ENCODE measurements at places on chromosomes 2 and 18.
A peak's percentile ranks its signal among the peaks of the same experiment; 100 is the strongest.

DNA sequence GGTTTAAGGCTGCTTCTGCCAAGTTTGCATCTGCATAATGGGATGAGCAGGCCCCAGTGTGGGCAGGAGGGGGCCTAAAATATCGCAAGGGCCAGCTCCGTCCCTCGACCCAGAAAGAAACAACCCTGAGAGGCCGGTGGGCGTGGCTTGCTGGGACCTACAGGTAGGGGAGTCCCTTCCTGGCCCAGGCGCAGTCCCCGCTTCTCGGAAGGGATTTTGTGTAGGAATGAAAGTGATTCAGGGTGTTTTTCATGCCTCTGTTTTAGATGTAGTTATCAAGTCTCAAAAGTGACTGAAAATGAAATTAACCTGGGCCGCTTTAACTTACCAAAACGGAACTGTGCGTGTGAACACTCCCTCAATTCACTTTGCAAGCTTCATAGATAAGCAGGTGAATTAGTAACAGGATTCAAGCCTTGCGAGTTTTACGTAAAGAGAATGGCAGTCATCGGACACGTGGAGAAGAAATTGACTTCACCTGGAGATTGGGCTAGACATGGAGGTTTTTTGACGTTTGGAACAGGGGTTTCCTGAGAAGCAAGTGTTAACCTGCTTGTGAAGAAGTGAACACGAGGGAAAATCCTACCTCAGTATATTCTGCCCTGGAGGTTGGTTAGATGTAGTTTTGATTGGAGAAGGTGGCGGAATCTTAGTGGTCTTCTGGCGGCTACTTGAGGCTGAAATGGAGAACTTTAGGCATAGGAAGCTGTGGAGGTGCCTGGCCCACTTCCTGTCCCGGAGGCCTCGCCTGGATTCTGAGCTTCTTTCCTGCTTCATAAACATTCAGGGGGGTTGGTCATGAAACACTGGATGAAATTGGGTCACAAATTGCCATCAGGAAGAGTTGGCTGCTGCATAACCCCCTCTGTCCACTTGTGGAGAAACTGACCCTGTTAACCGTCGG lies 1.7 kb downstream of the NCK2 start:
- peak overlapping the region; percentile 81 for H3K27ac ChIP-seq
- H3K4me1 ChIP-seq, result peaks cover 73% of the 10 kb centered on the region
- peak overlapping the region; percentile 90 for H3K4me3 ChIP-seq
- DNase-seq, result peak; percentile 76
- H3K36me3 ChIP-seq, result no peaks in the 10 kb centered on the region
- no peaks in the 10 kb centered on the region for H3K27me3 ChIP-seq

DNA sequence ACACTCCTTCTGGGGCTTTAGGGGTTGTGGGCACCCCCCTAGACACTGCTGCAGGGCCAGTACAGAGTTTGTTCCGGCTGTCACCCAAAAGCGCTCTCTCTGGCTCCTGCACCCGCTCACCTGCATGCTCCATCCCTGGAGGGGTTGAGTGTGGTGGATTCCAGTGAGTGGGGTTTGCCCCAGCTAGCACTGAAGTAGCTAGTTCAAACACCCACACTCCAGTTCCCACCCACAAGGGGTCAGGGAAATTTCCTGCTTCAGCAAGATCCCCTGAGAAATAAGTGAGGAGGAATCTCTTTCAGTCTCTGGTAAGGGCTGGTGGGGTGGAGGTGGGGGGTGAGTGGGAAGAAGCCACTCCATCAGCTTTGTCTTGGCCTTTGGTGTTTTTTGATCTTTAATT lies 73.6 kb downstream of the TMEM17 start:
- no peak overlapping the region for H3K4me3 ChIP-seq
- H3K27me3 ChIP-seq, result no peaks in the 10 kb centered on the region
- H3K27ac ChIP-seq, result no peak overlapping the region

- H3K4me1 ChIP-seq, result no peaks in the 10 kb centered on the region
- no peak for DNase-seq
- no peak overlapping the region for H3K27ac ChIP-seq
- no peak overlapping the region for H3K4me3 ChIP-seq
- peaks cover 11% of the 10 kb centered on the region for H3K36me3 ChIP-seq
- H3K27me3 ChIP-seq, result no peaks in the 10 kb centered on the region
Observed at GRCh38 chr2:238039151-238039550, 21.6 kb upstream of the SCLY start.

GRCh38 chr2:28748176-28748575 lies 3.5 kb upstream of the PPP1CB start:
- no peaks in the 10 kb centered on the region for H3K27me3 ChIP-seq
- no peak for DNase-seq
- peaks cover 39% of the 10 kb centered on the region for H3K4me1 ChIP-seq
- no peak overlapping the region for H3K4me3 ChIP-seq

- H3K4me3 ChIP-seq, result no peak overlapping the region
- no peaks in the 10 kb centered on the region for H3K36me3 ChIP-seq
- no peaks in the 10 kb centered on the region for H3K4me1 ChIP-seq
- H3K27me3 ChIP-seq, result no peaks in the 10 kb centered on the region
- no peak for DNase-seq
Observed at GRCh38 chr2:85398426-85399182, 11.6 kb downstream of the CAPG start.

GRCh38 chr18:79283131-79283810 lies 112.5 kb upstream of the NFATC1 start:
- H3K27ac ChIP-seq, result no peak overlapping the region
- DNase-seq, result no peak
- no peaks in the 10 kb centered on the region for H3K4me1 ChIP-seq
- H3K4me3 ChIP-seq, result no peak overlapping the region
- H3K27me3 ChIP-seq, result no peaks in the 10 kb centered on the region

GRCh38 chr2:174965992-174966744 lies 39.0 kb downstream of the CHN1 start:
- no peak overlapping the region for H3K27ac ChIP-seq
- no peak overlapping the region for H3K4me3 ChIP-seq
- H3K4me1 ChIP-seq, result no peaks in the 10 kb centered on the region
- DNase-seq, result no peak

- H3K36me3 ChIP-seq, result no peaks in the 10 kb centered on the region
- peak overlapping the region; percentile 69 for H3K4me3 ChIP-seq
- DNase-seq, result no peak
- no peaks in the 10 kb centered on the region for H3K27me3 ChIP-seq
- H3K27ac ChIP-seq, result peak overlapping the region; percentile 75
- H3K4me1 ChIP-seq, result peaks cover 39% of the 10 kb centered on the region
Observed at GRCh38 chr2:98445177-98445682, 572 bp downstream of the INPP4A start.

- H3K36me3 ChIP-seq, result no peaks in the 10 kb centered on the region
- no peak for DNase-seq
- H3K4me3 ChIP-seq, result no peak overlapping the region
- no peaks in the 10 kb centered on the region for H3K4me1 ChIP-seq
Observed at GRCh38 chr2:68352651-68353391, 12.3 kb upstream of the PLEK start.

- no peaks in the 10 kb centered on the region for H3K36me3 ChIP-seq
- H3K4me1 ChIP-seq, result no peaks in the 10 kb centered on the region
- no peak overlapping the region for H3K4me3 ChIP-seq
- H3K27ac ChIP-seq, result no peak overlapping the region
- no peaks in the 10 kb centered on the region for H3K27me3 ChIP-seq
Observed at GRCh38 chr18:56579451-56579850, 58.9 kb downstream of the TXNL1 start.

GRCh38 chr2:30372826-30373225 lies 74.2 kb upstream of the LCLAT1 start:
- H3K36me3 ChIP-seq, result no peaks in the 10 kb centered on the region
- no peaks in the 10 kb centered on the region for H3K27me3 ChIP-seq
- H3K4me3 ChIP-seq, result no peak overlapping the region
- no peaks in the 10 kb centered on the region for H3K4me1 ChIP-seq
- DNase-seq, result no peak

GRCh38 chr2:168343586-168343985 lies 96.2 kb upstream of the STK39 start:
- no peaks in the 10 kb centered on the region for H3K27me3 ChIP-seq
- H3K27ac ChIP-seq, result no peak overlapping the region

GRCh38 chr18:25229920-25230319 lies 122.0 kb downstream of the ZNF521 start:
- H3K27me3 ChIP-seq, result no peaks in the 10 kb centered on the region
- H3K36me3 ChIP-seq, result no peaks in the 10 kb centered on the region
- DNase-seq, result no peak
- no peaks in the 10 kb centered on the region for H3K4me1 ChIP-seq
- no peak overlapping the region for H3K27ac ChIP-seq

GRCh38 chr2:179247318-179248023 lies 17.2 kb downstream of the SESTD1 start:
- no peak overlapping the region for H3K4me3 ChIP-seq
- no peaks in the 10 kb centered on the region for H3K36me3 ChIP-seq
- no peak for DNase-seq
- H3K4me1 ChIP-seq, result no peaks in the 10 kb centered on the region

GRCh38 chr2:18750672-18751554 lies 161.5 kb upstream of the NT5C1B start:
- H3K4me1 ChIP-seq, result no peaks in the 10 kb centered on the region
- no peaks in the 10 kb centered on the region for H3K36me3 ChIP-seq
- H3K27ac ChIP-seq, result no peak overlapping the region
- H3K27me3 ChIP-seq, result no peaks in the 10 kb centered on the region
- no peak for DNase-seq
- H3K4me3 ChIP-seq, result no peak overlapping the region

- H3K4me3 ChIP-seq, result peak overlapping the region; percentile 73
- H3K36me3 ChIP-seq, result no peaks in the 10 kb centered on the region
- H3K27ac ChIP-seq, result peak overlapping the region; percentile 91
Observed at GRCh38 chr2:69436596-69436937, 668 bp downstream of the NFU1 start.

DNA sequence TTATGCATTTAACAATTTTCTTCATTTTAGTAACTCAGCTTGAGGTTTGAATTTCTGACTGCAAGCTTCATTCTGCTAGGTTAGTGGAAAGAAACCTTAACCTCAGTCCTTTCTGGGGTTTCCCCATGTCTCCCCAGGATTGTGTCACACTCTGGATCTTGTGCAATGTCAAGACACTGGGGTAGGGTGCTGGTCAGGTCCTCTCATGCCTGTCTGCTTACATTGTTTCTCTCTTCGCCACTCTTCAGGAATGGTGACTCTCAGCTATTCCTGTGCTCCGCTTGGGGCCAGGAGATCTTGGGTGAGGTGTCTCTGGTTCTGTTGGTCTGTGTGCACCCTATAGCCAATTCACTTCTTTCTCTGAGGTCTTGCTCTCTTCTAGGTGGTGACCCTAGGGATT lies 23.9 kb downstream of the CTLA4 start:
- no peak overlapping the region for H3K27ac ChIP-seq
- no peaks in the 10 kb centered on the region for H3K36me3 ChIP-seq
- no peak overlapping the region for H3K4me3 ChIP-seq
- no peaks in the 10 kb centered on the region for H3K4me1 ChIP-seq

- no peaks in the 10 kb centered on the region for H3K36me3 ChIP-seq
- H3K27ac ChIP-seq, result no peak overlapping the region
- no peak overlapping the region for H3K4me3 ChIP-seq
- no peak for DNase-seq
- no peaks in the 10 kb centered on the region for H3K4me1 ChIP-seq
Observed at GRCh38 chr2:65395621-65396347, 36.6 kb downstream of the SPRED2 start.

DNA sequence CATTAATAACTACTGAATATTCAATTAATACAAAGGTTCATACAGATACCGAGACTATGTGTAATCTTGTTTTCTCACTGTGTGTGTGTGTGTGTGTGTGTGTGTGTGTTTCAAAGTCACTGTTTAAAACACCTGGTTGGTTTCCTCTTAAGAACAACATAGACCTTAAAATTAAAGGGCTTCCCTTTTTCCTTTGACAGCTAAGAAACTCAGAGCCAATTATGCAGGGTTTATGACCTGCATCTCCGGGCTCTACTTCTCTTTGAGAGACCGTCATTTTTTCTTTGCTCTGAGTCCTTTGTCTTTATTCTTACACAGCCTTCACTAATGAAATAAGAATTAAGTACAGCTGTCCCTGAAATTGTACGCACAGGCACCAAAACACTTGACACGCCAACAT lies 145.6 kb downstream of the HDAC4 start:
- no peaks in the 10 kb centered on the region for H3K27me3 ChIP-seq
- no peak overlapping the region for H3K4me3 ChIP-seq
- no peak for DNase-seq
- no peaks in the 10 kb centered on the region for H3K36me3 ChIP-seq

DNA sequence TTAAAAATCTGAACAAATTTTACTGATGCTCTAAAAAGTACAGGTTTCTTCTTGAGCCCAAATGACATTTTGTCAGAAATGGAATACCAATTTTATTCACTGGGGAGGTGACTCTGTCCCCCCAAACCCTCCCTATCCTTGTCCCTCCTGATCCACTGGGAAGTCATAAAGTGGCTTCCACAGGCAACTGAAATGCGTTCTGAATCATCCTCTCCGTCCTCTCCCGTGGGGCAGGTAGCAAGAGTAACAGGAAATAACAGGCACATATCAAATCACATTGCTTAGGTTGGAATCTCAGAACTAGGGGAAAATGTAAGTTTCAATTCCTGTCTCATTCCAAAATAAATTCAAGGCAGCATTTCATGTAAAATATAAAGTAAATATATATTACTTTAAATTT lies 44.5 kb downstream of the MYL12B start:
- no peaks in the 10 kb centered on the region for H3K27me3 ChIP-seq
- H3K4me1 ChIP-seq, result no peaks in the 10 kb centered on the region
- no peak overlapping the region for H3K27ac ChIP-seq
- no peak overlapping the region for H3K4me3 ChIP-seq
- no peaks in the 10 kb centered on the region for H3K36me3 ChIP-seq

DNA sequence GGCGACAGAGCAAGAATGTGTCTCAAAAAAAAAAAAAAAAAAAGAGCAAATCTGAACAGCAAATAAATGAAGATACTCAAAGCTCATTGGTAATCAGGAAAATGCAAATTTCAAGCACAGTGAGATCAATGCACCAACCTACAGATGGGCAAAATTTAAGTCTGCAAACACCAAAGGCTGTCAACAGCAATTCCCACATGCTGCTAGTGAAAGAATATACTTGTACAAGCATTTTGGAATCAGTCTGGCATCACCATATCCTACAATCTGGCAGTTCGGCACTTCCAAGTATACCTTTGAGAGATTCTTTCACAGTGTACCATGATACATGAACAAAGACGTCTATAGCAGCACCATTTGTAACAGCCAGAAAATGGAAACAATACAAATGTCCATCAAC lies 4.1 kb downstream of the HDHD2 start:
- H3K36me3 ChIP-seq, result no peaks in the 10 kb centered on the region
- H3K27ac ChIP-seq, result no peak overlapping the region
- H3K4me1 ChIP-seq, result peaks cover 21% of the 10 kb centered on the region
- no peak for DNase-seq
- no peak overlapping the region for H3K4me3 ChIP-seq

- peak overlapping the region; percentile 47 for H3K27ac ChIP-seq
- peak overlapping the region; percentile 65 for H3K4me3 ChIP-seq
- H3K36me3 ChIP-seq, result no peaks in the 10 kb centered on the region
- peaks cover 31% of the 10 kb centered on the region for H3K4me1 ChIP-seq
Observed at GRCh38 chr2:7730449-7730848, 813.2 kb downstream of the RNF144A start.

- no peaks in the 10 kb centered on the region for H3K4me1 ChIP-seq
- H3K27me3 ChIP-seq, result no peaks in the 10 kb centered on the region
- no peak for DNase-seq
- H3K4me3 ChIP-seq, result no peak overlapping the region
- no peaks in the 10 kb centered on the region for H3K36me3 ChIP-seq
- no peak overlapping the region for H3K27ac ChIP-seq
Observed at GRCh38 chr2:38079116-38080052, 3.4 kb upstream of the CYP1B1 start.
